NCI-H748 treated with DMSO at 0.1 percent for 48 hours (cell line): ENCODE measurements at places on chromosomes 2 and 18.
A peak's percentile ranks its signal among the peaks of the same experiment; 100 is the strongest.

- no peak for DNase-seq
These were observed 57.9 kb downstream of the UGP2 start for GRCh38 chr2:63899639-63900038.

DNA sequence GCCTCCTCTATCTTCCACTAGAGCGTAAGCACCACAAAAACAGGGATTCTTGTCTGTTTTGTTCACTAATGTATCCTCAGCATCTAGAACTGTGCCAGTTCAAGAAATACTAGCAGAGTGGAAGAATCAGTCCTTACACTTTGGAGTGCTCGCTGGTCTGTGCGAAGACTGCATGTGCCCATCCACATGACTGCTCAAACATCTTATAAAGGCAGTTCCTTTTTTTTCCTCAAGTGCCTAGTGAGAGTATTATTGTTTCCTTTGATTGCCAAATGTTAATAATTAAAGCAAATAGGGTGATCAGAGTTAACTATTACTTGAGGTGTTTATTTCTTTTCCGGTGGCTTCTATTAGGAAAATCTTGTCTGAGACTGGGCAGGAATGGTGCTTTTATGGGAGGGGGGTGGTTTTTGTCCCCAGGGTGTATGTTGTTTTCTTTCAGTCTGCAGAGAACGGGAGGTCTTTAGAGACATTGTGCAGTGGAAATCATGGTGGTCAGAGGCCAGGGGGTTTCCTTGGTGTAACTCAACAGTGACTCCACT lies 45.6 kb upstream of the ITGB6 start:
- no peak for DNase-seq

- DNase-seq = peak; percentile 85
These were observed 94.6 kb downstream of the PLEKHM3 start for GRCh38 chr2:207930747-207931146.

- DNase-seq = no peak
These were observed 1.6 kb upstream of the KLF7 start for GRCh38 chr2:207167099-207167923.

DNA sequence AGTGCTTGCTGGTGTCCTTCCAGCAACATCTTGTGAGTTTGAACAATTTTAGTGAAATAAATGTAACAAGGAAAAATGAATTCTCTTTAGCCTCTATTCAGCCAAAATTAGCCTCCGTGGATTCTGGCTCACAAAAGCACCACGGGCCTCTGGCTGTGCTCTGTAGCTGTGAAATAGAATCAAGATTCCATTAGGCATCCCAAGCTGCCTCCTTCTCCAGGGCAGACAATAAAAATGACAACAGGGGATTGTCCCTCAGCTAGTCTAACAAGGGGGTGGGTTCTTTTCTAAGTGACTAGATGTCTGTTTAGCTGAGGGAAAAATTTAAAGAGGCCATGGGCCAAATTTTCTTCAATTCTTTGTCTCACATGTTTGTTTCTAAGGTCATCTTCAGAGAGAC lies 254.7 kb upstream of the FIGN start:
- DNase-seq = no peak

DNA sequence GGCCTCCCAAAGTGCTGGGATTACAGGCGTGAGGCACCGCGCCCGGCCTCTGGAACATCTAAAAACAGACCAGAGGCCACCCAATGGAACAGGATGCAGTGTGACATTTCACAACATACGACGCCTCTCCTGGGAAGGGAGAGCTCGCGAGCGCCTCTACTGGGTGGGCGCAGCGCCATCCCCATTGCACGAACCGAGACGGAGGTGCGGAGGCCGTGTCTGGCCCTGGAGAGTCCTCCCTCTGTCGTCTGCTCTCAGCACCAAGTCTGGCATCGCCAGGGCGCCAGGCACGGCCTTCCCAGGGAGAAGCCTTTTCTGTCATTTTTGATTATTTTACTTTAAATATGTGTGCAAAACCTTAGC lies 9.4 kb upstream of the GBX2 start:
- peak; percentile 34 for DNase-seq

GRCh38 chr18:33573193-33573592 lies 4.8 kb upstream of the ASXL3 start:
- no peak for DNase-seq

- DNase-seq = no peak
These were observed 78.9 kb downstream of the UXS1 start for GRCh38 chr2:106115250-106115649.

GRCh38 chr2:232280341-232280740 lies 98.2 kb upstream of the ALPP start:
- no peak for DNase-seq

- no peak for DNase-seq
These were observed 28.9 kb upstream of the IL1RN start for GRCh38 chr2:113098532-113098931.

DNA sequence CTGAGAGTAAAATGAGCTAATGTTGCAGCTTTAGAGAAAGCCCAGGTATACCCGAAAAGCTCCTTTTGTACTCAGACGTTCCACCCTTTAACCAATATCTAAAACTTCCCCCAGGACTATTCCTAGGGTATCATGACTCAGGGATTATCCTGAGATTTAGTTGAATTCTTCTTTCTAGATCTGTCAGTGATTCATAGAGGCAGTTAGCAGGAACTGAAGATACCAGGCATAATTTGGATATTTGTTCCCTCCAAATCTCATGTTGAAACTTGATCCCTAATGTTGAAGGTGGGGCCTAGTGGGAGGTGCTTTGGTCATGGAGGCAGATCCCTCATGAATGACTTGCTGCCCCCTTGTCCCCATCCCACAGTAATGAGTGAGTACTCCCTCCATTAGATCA lies 161.2 kb upstream of the LRP1B start:
- DNase-seq = no peak

GRCh38 chr2:203973000-203973399 lies 36.4 kb downstream of the ICOS start:
- no peak for DNase-seq

- no peak for DNase-seq
These were observed 69.1 kb upstream of the MAP4K3 start for GRCh38 chr2:39506215-39506614.

DNA sequence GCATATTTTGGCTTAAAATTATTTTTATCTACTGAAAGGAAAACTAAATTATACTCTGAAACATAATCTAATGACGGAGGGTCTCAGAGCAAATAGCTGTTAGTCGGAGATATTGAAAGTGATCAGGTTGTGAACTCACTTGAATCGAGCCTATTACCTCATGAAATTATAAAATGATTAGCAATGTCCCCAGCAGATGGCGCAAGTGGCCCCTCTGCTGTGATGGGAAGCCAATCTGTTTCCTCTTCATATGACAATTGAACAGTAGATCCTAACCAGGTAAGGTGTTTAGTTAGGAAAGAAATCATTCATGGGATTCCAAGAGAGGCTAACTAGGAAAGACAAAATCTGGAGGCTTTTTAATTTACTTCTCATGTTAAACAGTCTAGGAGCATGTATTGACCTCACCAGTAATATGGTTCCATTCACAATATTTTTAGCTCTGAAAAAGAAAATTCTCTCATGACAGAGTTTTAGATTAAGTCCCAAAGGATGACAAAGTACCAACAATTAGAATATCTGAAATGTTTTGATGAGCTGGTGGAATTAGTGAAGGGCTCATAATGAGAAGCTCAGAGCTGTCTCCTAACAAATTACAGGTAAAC lies 29.9 kb upstream of the MPPE1 start:
- peak; percentile 63 for DNase-seq

- DNase-seq = no peak
These were observed 118.3 kb downstream of the SH3RF3 start for GRCh38 chr2:109247340-109247739.

- DNase-seq = no peak
These were observed 101.9 kb downstream of the USP34 start for GRCh38 chr2:61368687-61369665.

GRCh38 chr2:191376981-191377629 lies 131.9 kb downstream of the MYO1B start:
- no peak for DNase-seq

DNA sequence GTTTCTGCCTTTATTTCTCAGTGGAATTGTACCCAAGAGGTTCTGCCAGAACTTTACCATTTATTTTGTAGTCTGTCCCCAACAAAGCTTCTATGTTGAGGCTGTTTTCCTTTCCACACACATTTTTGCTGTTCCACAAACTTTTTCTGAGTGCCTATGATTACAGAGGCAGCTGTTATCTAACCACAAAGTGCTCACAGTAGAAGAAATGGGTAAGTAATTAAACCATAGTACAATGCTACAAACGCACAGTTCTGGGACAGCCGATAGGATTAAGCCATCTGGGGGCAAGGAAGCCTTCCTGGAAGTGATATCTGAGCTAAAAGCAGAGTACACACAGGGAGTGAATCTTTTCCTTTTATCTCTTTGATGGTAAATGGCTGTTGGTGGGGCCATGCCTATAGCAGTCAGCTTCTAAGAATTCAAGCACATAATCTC lies 3.9 kb upstream of the MGAT4A start:
- DNase-seq = no peak

- no peak for DNase-seq
These were observed 321.2 kb downstream of the DCDC2C start for GRCh38 chr2:4024605-4025004.
